ENCODE measurements at places on chromosomes 1 and 21. TPM values are rescaled to one million over a fixed set of nuclear protein-coding genes. Genes with fewer than 3 reads are reported as not detected.

PODN gene
- total RNA-seq, result 20.6 TPM

LCA5L gene
- not detected for total RNA-seq

ASTN1 gene
- total RNA-seq, result not detected

- no peak for DNase-seq
These were observed 15.6 kb downstream of the TMPRSS15 start for GRCh38 chr21:18387994-18388393.

DNA sequence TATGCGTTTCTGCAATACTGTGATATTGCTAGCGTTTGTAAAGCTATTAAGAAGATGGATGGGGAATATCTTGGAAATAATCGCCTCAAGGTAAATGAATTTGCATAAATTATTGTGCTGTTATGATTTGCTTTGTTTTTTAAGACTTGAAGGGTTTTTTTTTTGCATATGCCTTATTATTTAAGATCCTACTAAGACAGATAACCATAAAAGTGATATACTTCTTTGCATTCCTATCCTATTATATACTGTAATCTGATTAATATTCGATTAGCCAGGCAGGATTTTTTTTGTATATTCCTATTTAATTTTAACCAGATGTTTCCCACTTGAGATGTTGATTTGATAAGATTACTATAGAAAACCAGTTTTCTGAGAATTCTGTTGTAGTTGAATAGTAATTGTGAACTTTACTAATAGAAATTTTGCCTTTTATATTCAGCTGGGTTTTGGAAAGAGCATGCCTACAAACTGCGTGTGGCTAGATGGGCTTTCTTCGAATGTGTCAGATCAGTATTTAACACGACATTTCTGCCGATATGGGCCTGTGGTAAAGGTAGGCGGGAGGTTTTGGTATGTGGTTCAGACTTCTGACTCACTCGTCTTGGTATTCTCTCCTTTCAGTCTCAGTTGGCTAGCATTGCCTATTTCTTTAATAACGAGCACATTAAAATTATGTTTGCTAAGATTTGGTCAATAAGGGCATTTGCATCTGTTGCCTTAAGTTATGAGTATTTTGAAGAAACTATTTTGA is 56.8 kb downstream of the ZBTB17 start:
- DNase-seq, result peak; percentile 10

DNA sequence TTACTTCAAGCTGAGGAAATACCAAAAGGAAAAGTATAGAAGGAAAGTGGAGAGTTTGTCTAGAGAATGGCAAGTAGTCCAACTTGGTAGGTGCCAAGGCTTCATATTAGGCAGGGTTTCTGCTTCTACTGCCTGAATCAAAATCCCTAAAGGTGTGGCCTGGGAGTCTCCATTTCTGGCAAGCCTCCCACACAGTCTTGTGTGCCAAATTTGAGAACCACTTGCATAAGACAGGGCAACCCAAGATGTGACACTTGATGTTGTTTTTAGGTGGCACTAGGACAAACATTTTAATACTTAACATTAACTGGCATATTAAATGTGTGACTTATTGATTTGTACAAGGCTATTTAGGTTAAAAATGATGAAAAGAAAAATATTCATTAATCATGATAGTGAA is 60.1 kb downstream of the ATG4C start:
- no peak for DNase-seq

GRCh38 chr1:25113086-25113485 is 119.2 kb downstream of the SYF2 start:
- no peak for DNase-seq
